ENCODE measurements at places on chromosomes 16 and 17.

GRCh38 chr17:80585890-80586845 lies 41.5 kb downstream of the RPTOR start:
- DNase-seq, result no peak

DNA sequence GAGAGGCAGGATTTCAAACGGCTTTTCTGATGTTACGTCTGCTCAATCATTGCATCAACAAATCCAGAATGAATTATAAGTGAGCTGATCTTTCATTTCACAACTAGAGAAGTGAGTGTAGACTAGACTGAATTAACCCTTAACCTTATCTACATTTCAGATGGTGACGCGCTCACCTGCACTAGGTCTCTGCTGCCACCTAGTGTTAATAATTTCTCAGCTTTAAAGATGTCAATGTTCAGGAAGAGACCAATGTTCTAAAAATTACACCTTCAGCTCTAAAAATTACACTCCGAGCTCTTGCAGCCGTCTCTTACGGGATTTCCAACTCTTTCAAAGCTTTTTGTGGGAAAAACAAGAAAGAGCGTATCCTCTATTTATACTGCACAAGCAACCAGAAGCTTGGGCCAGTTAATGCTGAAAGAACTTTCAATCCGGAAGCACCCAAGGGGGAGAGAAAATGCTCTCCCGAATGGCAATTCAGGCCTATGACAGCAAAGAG lies 88.2 kb upstream of the FA2H start:
- no peak for DNase-seq

DNA sequence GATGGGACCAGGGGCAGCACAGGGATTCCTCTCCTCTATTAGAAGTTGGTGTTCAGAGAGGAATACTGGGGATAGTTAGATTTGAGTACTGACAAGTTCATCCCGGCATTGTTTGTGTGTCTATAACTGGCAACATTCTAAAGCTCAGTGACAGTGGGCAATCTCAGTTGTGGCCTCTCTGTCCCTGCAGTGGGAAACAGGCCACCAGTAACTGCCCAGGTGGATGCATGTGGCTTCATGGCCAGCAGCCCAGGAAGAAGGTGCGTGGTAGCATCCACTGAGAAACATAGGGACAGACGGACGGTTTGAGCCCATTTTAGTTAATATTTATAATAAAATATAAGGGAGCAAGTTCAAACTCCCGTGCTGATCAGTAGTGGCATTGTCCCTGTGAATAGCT lies 51.5 kb downstream of the B9D1 start:
- no peak for DNase-seq

- DNase-seq, result no peak
Measured at GRCh38 chr16:89583895-89584644, 8.5 kb downstream of the CPNE7 start.

DNA sequence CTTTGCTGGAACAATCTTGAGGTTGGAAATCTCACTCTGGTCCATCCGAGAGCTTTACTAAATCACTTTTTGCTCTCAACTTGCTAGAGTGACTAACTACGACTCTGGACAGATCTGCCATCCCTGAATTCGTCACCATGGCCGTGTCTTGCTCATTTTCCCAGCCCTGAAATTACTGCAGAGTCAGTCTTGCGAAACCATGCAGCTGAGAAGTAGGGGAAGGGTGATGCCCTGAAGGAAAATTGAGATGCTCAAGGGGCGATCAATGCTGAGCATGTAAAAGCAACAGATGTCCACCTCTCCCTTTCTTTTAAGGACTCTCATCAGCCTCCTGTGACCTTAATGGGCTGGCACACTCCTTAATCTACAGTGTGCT lies 18.8 kb downstream of the PCTP start:
- peak; percentile 84 for DNase-seq

GRCh38 chr17:19551165-19551564 lies 17.5 kb downstream of the SLC47A1 start:
- no peak for DNase-seq

DNA sequence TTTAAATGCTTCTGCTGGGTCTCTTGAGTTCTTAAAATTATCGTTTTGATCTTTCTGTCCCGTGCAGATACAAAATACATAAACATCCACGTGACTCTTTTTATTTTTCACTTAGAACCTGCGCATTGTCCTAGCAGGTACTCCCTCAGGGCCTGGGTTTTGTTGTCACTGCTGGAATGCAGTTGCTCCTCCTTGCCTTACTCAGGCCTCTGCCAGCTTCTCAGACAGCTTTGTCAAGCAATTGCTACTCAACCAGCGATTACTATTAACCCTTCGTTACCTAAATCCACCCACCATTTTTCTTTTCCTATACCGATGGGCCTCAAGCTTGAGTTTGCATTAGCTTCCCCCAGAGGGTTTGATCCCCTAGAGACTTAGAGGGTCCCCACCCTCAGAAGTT lies 405.9 kb upstream of the RBFOX1 start:
- DNase-seq, result no peak

DNA sequence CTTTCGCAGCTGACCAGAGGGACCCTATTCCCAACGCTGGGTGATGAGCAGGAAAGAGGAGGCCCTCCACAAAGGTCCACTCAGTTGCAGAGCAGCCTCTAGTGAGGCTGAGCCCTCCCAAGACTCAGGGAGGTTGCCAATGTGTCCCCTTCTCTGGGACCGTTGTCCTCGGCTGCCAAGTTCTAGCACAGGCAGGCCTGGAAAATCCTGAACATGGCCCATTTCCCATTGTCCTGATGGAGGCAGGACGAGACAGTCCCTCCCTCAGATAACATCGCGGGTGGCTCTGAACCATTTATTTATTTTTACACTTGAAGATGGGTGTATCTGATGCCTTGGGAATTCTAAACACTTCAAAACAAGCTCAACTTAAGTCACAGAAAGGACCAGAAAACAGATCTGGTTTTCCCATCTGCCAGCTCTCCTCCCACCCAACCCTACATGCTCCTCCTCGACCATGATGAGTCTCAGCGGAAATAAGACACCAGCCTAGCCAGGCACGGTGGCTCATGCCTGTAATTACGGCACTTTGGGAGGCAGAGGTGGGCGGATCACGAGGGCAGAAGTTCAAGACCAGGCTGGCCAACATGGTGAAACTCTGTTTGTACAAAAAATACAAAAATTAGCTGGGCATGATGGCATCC lies 12.8 kb downstream of the CDIP1 start:
- DNase-seq, result no peak

DNA sequence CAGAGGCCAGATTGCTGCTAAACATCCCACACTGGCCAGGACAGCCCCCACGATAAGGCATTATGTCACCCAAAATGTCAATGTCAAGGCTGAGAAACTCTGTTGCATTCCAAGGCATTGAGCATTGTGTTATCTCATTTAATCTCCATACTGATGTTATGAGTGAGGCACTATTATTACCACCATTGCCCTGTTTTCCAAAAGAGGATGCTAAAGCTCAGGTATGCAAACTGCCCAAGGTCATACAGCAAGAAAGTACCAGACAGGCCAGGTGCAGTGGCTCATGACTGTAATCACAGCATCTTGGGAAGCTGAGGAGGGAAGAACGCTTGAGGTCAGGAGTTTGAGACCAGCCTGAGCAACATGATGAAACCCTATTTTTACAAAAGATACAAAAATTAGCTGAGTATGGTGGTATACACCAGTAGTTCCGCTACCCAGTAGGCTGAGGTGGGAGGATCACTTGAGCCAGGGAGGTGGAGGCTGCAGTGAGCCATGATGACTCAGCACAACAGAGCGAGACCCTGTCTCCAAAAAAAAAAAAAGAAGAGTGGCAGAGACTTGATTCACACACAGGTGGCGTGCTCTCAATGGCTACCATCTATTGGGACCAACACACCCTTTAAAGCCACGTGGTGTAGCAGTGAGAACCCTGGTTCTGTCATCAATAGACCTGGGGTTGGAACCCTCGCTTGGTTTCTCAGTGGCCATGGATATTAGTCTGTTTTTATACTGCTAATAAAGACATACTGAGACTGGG lies 58.8 kb upstream of the GRIN2A start:
- no peak for DNase-seq

DNA sequence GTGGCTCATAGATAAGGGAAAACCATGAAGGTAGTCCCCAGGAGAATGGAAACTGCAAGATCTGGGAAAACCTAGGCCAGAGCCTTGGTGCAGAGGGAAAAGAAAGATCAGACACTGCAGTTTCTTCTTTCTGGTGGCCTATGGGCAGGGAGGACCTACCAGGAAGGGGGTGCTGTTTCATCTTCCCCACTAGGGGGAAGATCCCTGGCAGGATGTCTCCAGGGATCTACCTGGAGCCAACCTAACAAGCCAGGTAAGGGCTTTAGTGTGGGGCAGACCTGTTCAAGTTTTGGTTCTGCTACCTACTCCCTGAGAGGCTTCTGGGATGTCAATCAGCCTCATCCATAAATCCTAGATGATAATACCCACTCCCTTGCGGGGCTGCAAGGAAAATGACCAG lies 21.4 kb downstream of the TOM1L2 start:
- no peak for DNase-seq

- no peak for DNase-seq
Measured at GRCh38 chr17:3794557-3795389, 6.2 kb downstream of the ITGAE start.

GRCh38 chr17:49564638-49565037 lies 11.0 kb upstream of the NXPH3 start:
- no peak for DNase-seq

DNA sequence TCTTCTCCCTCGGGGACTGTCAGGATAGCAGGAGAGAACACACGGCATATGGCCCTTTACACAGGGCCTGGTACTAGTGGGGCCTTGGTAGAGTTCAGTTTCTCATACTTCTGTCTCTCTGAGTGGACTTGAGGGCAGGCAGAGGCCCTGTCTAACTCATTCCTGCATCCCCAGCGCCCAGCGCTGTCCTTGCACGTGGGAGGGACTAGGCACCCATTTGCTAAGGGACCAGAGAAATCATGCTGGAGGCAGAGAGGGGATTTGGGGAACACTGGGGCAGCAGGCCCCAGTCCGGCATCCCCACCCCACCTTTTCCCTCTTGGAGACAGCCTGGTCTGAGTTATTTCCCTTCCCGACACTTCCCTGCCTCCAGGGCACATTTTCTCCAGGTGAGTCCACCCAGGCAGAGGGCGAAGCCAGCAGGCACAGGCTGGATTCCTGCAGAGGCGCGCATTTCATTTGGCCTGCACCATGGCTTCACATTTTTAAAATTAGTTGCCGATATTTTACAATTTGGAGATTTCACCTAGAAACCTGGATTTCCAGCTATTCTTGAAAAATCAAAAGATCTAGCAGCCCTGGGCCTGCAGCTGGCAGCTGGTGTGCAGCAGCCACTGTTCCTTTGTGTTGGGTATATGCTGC lies 9.7 kb upstream of the NKD1 start:
- DNase-seq, result no peak

DNA sequence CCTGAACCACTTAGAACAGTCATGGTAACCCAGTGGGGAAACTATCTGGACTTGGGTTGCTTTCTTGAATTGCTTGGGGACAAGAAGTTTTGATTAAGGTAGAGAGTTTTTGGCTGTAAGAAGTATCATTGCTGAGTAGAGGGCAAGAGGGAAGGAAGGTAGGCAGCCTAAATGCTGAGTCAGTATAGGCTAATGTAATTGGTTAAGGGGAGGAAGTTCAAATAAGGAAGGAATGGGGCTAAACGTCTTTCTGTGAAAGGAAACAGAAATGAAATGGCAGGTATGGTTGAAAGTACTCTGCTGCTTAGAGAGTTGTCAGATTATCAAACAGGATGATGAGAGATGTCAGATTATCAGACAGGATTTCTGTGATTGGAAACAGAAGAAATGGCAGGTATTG lies 20.3 kb downstream of the KPNB1 start:
- no peak for DNase-seq

DNA sequence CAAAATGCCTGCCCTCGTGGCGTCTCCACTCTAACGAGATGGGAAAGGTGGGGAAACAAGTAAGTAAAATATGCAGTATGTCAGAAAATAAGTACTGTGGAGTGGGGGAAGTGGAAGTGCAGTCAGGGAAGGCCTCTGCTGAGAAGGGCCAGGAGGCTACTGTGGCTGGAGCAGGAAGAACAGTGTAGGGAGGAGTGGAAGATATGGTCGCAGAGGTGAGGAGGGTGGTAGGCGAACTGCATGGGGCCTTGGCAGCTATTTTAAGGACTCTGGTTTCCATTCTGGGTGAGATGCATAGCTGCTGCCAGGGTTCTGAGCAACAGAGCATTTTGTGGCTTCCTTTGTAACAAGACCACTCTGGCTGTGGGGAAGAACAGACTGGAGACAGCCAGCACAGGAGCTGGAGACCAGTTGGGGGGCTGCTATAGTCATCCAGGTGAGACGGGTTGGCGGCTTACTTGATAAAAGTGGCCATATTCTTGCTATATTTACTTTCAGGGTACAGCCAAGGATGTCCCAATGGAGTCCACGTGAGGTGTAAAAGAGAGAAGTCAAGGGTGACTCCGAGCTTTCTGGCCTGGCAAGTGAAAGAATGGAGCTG lies 42.6 kb downstream of the CYTH1 start:
- DNase-seq, result no peak

GRCh38 chr17:4998027-4998731 lies 429 bp downstream of the KIF1C start:
- no peak for DNase-seq

GRCh38 chr16:12898551-12898950 lies 2.8 kb upstream of the SHISA9 start:
- DNase-seq, result no peak

GRCh38 chr16:56989988-56990387 lies 631 bp downstream of the NLRC5 start:
- DNase-seq, result no peak

DNA sequence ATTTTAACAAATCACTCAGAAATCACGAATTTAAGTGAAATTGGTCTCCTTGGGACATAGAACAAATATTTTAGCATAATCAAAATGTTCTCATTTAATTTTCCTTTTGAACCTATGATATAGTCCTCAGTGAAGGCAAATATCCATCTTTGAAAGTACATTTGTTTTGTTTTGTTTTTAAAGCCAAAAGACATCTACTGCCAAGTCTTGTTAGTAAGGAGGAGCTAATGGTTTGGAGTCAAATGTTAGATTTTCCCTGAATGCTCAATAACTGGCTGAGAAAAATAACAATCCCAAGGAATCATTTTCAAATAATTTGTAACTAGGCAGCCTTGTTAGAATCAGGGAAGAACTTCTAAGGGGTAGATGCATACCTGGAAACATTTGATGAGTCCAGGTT lies 302.9 kb upstream of the MAF start:
- DNase-seq, result no peak

- no peak for DNase-seq
Measured at GRCh38 chr17:32385121-32385520, 35.2 kb downstream of the ZNF207 start.

DNA sequence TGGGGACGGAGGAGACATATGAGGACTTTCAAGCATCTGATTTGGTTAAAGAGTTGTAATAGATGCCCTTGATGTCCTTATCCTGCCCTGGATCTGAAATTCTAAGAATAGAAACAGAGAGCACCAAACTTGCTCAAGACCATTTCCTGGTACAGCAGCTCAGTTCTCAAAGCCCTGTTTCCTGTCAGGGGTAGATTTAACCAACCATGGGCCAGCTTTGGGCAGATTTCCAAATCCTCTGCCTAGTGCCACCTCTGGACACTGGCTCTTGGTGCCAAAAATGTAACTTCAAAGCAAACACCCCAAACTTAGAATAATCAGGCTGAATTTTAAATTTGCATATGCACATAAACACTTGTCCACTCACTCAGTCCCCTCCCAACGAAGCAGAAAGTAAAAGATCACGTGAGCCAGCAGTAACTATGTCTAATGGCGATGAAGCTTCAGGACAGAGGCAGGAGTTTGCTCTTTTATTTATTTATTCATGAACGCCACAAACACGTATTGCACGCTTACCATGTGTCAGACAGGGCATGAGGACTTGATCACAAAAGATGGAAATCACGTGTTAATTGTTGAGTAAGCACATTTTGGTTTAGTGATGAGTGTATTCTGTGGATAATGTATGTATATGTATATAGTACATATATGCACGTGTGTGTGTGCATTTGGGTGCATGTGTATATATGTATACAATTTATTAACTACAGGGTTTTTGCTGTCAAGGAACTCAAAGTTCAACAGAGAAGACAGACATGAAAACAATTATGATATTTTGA lies 23.1 kb upstream of the SDK2 start:
- no peak for DNase-seq

All from GM04504 (cell line).